Esophagus mucosa (tissue), 1 donor: ENCODE measurements at places on chromosomes 4 and X.
A peak's percentile ranks its signal among the peaks of the same experiment; 100 is the strongest.

- peak; percentile 26 for ATAC-seq
These were observed at the start of gene SH3BP2 for GRCh38 chr4:2792711-2793585. TSS of gene SH3BP2 (plus strand) at chr4:2793085. CDS start at chr4:2820618, 27,533 bp downstream.

DNA sequence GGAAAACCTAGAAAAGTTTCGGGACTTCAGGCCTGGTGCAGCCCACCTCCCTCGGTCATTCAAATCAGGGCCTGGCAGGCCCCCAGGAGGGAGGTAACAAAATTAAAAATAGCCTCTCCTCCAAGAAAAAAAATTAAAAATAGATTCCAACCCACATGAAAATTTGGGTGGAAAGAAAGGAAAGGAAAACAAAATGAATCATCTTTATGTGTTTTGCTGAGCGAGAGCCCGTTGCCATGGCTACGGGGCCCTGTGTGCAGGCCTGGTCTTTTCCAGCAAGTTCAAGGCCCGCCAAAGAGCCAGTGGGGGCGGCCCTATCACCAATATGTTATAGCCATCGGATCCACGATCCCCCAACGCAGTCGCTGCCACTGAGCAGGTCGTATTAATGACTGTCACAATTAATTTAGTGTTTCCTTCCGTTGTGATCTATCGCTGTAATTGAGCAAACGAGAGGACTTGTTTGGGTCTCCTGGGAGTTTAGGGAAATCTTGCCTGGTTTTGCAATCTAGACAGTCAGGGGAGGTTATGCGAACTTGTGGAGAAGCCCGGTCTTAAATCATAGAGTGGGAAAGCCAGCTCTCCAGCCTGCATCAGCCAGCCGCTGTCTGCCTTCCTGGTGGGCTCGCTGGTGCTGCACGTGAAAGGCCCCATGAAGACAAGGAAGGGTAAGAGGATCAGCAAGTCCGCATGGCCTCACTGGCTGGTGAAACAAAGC is 452.4 kb downstream of the BCOR start:
- ATAC-seq = no peak

DNA sequence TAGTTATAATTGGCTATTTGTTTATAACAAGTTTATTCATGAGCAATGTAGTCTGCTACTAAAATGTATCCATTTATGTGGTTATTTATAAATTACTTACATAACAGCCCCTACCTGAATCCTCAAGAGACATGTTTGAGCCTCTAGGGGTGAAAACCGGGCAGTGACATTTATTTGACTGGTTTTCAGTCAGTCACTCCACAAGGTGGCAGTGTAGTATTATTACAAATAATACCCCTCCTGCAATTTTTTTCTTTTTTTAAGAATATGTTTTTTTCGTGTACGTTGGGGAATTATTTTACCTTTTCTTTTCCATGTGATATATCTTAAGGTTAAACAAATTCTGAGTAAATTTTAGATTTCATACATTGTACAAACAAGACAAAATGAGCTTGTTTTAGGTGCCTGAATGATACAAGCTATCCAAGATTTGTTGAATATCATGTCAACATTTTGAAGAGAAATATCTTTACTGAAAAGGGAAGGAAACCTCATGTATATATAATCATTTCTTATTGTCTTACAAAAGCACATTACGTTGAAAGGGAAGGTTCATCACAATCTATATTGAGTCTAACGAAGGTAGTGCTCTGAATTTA is 598.7 kb upstream of the TECRL start:
- no peak for ATAC-seq

DNA sequence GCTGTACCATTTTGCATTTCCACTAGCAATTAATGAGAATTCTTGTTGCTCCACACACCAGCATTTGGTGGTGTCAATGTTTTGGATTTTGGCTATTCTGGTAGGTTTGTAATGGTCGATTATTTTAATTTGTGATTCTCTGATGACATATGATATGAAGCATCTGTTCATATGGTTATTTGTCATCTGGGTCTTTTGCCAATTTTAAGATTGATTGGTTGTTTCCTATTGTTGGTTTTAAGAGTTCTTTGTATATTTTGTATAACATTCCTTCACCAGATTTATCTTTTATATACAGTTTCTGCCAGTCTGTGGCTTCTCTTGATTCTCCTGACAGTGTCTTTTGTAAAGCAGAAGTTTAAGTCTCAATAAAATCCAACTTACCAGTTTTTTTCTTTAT is 18.5 kb upstream of the BDH2 start:
- ATAC-seq = no peak

DNA sequence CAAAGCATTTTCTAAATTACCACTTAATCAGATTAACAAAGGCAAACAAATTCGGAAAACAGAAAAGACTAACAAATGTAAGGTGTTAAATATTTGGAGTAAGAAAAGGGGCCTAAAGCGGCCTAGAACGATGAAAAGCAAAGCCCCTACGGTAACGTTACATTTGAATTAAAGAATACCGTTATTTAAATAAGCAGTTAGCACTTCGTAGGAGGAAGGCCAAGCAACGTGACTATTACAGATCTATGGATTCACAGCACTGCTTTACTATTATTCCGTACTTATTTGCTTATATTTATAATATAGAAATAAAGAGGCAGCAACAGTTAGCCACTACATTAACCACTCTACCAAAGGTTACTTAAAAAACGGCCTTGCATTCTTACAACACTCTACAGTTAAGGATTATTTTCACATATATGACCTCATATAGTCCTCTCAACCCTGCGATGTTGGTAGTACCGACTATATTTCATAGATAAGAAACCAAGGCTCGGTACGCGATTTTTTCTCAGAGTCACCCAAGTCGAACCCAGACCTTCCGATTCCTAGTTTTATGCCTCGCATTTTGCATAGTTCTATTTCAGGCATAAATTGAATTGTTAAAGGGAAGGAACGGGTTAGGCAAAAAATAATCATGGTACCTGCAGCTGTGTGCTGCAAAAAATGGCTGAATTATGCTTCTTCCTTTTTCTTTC is 2.9 kb downstream of the KLHL15 start:
- ATAC-seq = no peak
